ENCODE measurements at places on chromosomes 7 and 10.
A peak's percentile ranks its signal among the peaks of the same experiment; 100 is the strongest.

GRCh38 chr10:119466655-119467054, 75.9 kb downstream of the RGS10 start:
- DNase-seq: peak; percentile 46

DNA sequence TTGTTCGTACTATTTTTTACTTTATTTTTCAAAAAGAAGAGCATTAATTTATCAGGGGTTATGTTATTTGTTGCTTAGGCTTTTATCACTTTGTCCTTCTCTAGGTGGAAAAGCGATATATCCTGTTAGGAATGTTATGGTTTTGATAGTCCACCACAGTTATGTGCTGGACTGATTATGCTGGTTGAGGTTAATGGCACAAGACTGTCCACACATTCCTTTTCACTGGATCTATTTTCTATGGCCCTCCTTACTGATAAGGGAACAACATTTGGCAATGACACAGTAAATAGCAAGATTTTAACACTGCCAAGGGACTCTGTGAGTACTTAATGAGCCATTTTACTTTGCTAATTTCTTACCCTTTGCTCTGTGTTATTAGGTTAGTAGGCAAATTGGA, 1212.3 kb downstream of the NXPH1 start:
- no peak for DNase-seq

- DNase-seq: no peak
Measured at GRCh38 chr10:72563327-72563932, 62.4 kb downstream of the MICU1 start.

DNA sequence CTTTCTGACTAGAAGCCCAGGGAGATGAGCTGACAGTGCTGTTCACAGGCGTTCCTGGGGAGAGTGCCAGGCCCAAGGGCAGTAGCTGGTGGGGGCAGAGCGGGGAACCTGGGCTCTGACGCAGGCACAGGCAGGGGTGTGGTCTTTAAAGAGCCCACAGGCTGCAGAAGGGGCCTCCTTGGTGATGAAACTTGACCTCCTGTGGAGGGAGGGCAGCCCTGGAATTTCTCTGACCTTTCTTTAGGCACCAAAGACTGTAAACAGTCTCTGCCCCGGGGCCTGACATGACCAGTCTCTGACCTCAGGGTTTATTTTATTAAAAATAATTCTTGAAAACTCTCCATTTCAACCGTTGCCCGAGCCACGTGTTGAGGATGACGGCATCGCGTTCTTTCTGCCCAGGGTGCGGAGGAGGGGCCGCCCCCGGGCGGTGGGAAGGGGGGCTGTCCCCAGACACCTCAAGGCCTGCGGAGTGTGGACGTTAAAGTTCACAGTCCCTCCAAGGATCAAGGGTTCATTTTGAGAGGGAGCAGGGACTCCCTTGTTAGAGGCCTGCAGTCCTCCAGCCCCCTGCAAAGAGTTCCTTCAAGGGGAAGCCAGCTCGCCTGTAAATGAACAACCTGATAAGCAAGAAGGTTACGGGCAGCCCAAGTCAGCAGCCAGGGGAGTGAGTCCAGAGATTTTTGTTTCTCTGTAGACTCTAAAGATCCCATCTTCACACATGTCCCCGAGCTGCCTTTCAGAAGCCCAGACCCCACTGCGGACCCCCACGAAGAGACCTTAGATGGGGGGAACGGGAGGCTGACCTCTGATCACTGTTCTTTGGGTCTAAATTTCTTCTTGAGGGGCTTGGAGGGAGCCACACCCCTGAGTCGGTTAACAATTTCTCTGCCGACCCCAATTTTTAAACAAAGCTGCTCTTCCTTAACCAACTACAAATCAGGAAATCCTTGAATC, 128.9 kb downstream of the VIPR2 start:
- no peak for DNase-seq

DNA sequence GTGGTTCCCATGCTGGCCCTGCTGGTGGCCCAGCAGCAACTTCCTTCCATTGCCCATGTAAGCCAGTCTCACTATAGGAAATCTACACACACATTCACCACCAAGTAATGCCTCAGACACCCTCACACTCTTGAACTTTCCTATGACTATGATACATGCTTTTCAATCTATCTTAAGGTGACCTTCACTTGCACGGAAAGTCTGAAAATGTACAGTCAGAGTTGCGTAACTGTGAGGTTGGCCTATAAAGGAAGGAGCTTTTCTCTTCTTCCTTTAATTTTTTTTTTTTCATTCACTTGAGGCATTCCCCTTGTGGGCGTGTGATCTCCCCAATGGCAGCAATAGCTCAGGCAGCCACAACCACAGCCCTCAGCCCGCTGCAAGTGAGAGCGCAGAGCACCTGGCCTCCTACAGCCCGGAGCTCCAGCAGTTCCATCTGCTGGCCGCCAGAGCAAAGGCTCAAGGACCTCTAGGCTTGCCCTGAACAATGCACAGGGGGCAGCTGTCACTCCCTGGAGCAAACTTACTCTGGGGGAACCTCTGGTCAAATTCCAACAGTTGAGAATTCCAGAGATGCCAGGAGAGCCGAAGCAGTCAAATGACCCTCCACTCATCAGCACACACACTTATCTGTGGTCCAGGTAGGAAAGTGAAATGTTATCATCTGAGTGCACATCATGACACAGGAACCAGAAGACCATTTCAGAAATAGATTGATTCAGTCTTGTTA, 123.1 kb upstream of the ADO start:
- peak; percentile 89 for DNase-seq

- no peak for DNase-seq
Measured at GRCh38 chr7:33698692-33699128, 206.6 kb upstream of the BMPER start.

- no peak for DNase-seq
Measured at GRCh38 chr7:42527004-42527403, 290.0 kb upstream of the GLI3 start.

- DNase-seq: no peak
Measured at GRCh38 chr7:26556061-26556881, 264.6 kb downstream of the SNX10 start.

GRCh38 chr7:80411621-80412020, 100.2 kb downstream of the GNAT3 start:
- DNase-seq: no peak

- DNase-seq: no peak
Measured at GRCh38 chr7:30184791-30185487, 50.2 kb downstream of the MTURN start.

- no peak for DNase-seq
Measured at GRCh38 chr7:51929818-51930217, 613.2 kb upstream of the COBL start.

DNA sequence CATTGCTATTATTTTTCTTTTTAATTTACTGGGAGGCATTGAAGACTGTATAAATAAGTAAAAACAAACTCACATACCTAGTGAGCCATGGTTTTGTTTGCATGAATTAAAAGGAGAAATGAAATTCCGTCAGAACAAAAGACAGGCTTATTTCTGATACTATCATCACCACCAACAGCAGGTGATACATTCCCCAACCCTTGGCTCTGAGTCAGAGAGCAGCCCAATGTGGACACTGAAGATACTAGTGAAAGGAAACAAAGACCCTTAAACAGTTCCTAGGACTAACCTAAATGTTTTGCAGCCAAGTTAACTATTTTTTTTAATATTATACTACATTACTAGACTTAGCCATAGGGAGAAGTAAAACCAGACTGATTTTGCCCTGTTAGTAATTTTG, 31.6 kb downstream of the CHRM2 start:
- no peak for DNase-seq

- DNase-seq: no peak
Measured at GRCh38 chr7:1611708-1612241, 41.9 kb upstream of the PSMG3 start.

GRCh38 chr10:133142523-133143199, 17.4 kb upstream of the KNDC1 start:
- no peak for DNase-seq

GRCh38 chr7:44141221-44141850, at the start of gene MYL7:
Gene MYL7, minus strand, starts transcription at chr7:44141332. Its CDS starts 27 bp downstream, at chr7:44141305.
- DNase-seq: no peak

GRCh38 chr10:110209926-110210673, 2.7 kb downstream of the MXI1 start:
- DNase-seq: peak; percentile 64

DNA sequence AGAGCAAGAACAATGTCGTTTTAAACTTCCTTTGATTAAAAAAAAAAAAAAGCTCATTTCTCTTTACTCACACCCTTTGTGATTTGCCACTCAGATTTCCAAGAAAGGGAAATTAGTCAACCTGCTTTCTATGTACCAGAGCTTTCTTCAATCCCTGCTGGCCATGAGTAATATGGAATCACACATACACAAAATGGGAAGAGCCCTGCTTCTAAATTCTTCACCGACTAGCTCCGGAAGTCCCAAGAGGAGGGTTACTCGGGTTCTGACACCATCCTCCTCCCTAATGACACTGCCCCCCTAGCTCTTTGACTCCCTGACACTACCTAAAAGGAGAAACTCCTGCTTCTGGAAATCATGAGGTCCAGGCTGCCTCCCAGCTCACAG, 81.8 kb upstream of the SFMBT2 start:
- no peak for DNase-seq

- no peak for DNase-seq
Measured at GRCh38 chr7:137221467-137221866, 122.1 kb downstream of the PTN start.

GRCh38 chr7:18354108-18355085, 141.2 kb upstream of the HDAC9 start:
- DNase-seq: no peak

GRCh38 chr7:41130561-41131236, 572.2 kb downstream of the INHBA start:
- no peak for DNase-seq

- no peak for DNase-seq
Measured at GRCh38 chr7:96084881-96085553, 236.9 kb downstream of the SLC25A13 start.

DNA sequence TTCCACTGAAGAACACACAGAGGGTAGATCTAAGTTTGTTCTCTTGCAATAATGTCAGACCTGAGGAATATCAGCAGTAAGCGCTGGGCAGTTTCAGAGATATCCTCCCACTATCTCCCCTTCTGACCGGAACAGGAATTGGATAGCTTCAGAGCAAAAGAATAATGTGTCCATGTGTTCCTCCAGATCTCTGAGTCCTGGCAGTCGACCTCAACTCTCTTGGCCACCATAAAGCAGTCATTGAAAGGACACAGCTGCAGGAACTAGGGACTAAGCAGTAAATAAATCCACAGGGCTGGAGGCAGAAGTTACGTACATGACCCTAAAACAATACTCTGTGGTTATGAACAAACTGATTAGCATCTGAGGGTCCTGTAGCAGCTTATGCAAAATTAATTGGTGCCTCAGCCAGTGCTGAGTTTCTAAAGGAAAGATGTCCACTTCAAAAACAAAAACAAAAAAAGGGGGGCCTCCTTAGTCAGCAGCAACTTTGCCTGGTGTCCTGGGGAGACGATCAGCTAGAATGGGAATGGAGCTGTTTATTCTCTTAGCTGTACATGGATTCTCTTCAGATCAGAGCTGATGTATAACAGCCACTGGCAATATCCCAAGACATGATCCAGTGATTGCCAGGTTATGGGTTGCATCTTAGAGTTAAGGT, 6.4 kb upstream of the PRTFDC1 start:
- no peak for DNase-seq

DNA sequence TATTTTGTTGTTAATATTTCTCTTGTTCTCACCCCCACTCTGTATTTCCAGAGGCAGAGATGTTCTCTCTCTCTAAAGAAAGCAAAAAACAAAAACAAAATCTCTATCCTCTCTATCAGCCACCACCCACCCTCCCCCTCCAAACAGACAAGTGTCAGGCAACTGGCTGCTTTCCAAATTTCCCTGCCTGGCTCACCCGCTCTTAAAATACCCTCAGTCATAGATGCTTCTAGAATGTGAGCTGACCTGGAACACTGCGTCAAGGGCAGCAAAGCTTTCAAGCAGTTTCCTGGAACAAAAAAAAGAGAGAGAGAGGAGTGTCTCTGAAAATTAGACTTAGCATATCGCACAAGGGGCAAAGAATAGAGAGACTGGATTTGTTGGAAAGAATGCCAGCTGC, 341.0 kb upstream of the ZMIZ1 start:
- no peak for DNase-seq

DNA sequence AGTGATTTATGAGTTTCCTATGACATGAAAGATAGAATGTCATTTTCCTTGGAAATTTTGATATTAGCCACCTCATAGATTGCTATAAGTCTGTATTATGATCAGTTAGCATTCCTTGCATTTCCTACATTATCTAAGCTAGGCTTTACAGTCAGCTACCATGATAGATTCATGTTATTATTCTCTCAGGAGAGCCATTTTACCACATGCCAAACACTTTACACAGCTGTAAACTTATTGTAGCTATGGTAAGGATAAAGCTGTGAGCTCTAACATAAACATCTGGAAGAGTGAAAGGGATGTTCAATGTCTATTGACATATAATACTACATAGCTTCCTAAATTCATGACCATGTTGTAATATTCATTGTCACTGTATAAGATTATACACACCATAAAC, 608.0 kb downstream of the PHTF2 start:
- DNase-seq: no peak

DNA sequence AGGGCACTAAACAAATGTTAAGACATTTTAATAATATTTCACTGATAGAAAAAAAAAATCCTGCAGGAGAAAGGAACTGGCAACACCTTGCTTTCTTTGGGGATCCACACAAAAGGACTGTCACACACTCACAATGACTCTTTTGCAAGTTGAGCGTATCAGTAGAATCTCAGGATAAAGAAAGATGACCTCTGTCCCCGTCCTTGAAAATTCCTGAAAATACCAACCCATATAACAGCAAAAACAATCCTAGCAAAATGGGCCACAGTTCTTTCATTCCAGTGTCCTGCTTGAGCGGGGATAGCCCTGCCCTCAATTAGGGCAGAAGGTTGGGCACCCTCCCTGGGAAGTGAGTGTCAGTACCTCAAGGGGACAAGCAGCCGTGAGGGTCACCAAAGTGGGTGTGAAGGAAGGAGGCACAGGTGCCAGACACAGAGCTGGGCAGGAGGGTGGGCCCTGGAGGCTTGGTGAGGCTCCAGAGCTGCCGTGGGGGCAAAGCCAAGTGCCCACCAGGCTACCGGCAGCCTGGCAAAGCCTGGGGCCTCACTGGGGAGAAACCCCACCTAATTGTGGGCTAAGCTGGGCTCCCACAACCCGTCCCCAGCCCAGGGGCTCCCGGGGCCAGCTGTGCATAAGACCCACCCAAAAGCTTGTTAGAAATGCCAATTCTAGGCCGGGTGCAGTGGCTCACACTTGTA, 2.8 kb downstream of the WDR86 start:
- no peak for DNase-seq

GRCh38 chr7:81777697-81778096, 7.8 kb upstream of the HGF start:
- no peak for DNase-seq

- no peak for DNase-seq
Measured at GRCh38 chr10:110547139-110547761, 20.2 kb upstream of the SMC3 start.

DNA sequence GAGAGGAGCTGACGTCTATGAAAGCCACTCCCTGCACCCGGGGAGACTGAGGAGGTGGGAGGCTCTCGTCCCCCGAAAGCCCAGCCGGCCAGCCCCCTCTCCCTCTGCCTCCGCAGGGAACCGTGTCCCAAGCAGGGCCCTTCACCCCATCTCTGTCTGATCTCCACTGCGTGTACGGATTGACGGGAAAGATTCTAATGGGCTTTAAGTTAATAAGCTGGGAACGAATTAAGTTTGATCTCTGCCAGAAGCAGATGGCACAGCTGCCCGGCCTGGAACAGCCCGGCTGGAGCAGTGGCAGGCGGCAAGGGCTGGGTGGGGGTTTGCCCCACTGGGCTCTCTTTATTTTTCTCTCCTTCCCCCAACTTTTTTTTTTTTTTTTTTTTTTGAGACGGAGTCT, 6.1 kb upstream of the SLC29A4 start:
- DNase-seq: no peak

GRCh38 chr10:126702181-126702580, 31.7 kb upstream of the C10orf90 start:
- no peak for DNase-seq

All from stimulated activated naive CD4-positive, alpha-beta T cell treated with Interleukin-2 at 50 U/mL for 16 hours (primary cell).